BE2C (cell line): ENCODE measurements at places on chromosomes 16 and 17.
A peak's percentile ranks its signal among the peaks of the same experiment; 100 is the strongest.

GRCh38 chr17:76830987-76831715, 37.1 kb upstream of the MGAT5B start:
- no peak for DNase-seq

GRCh38 chr16:70472786-70473433, 18.5 kb downstream of the FCSK start:
- no peak for DNase-seq

- peak; percentile 65 for DNase-seq
Observed at GRCh38 chr17:35947156-35947585, 3.7 kb upstream of the LYZL6 start.

DNA sequence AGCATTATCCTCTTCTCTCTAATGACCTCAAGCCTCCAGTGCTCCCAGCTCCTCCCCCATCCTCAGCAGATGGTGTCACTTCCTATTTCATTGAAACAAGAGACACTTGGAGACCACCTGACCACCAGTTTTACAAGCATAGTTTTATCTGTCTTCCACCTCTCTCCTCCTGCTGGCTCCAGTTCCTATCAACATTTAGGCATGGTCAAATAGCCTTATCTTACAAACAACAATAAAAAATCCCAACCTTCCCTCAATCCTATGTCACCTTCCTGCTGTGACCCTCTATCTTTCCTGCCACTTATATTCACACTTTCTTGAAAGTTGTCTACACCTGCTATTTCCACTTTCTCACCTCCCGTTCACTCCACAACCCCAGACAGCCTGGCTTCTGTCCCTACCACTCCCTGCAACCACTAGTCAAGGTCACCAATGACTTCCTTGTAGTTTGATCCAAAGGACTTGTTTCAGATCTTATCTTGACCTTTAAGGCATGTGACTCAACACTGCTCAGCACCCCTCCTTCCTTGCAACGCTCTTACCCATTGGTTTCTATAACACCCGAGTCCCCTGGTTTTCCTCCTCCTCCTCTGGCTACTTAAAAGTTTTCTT, 4.3 kb upstream of the NTN1 start:
- no peak for DNase-seq

GRCh38 chr16:27706866-27707685, 157.1 kb downstream of the KATNIP start:
- DNase-seq: no peak

DNA sequence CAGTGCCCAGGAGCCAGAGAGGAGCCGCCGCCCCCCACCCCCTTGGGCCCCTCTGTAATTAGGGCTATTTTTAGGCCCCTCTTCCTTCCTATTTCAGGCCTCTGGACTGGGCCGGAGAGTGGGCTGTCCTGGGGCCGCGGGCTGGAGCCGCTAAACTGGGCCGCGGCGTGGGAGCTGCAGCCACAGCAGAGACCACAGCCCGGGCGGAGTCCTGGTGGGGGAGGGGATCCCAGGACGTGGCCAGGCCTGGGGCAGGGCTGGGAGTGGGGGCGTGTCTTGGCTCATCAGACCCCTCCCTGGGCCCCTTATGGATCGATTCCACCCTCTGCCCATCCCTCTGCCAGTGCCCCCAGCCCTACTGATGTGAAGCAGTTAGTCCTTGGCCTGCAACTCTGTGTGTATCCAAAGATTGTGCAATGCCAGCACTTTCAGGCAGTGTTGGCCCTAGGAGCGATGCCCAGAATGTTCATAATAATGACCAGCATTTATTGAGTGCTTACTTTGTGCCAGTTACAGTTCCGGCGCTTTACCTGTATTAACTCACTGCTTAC, 15.0 kb upstream of the TAC4 start:
- no peak for DNase-seq

DNA sequence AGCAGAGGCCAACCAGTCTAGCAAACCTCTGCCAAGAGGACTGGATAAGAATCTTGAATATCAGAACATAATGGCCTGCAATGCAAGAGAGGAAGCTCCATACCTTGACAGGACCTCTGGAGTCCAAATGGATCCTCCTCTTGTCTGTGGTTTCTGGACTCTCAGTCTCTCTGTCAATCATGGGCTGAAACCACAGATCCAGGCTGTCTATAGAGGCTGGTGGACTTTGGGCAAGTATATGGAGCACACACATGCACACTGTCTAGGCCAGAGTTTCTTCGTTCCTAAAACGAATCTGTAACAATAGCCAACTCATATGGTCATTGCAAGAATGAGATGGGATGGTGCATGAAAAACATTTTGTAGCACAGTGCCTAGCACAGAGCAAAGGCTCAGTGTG, 37.7 kb downstream of the NLRC5 start:
- DNase-seq: no peak

- no peak for DNase-seq
Observed at GRCh38 chr17:41589301-41589700, 2.6 kb upstream of the KRT14 start.

- DNase-seq: no peak
Observed at GRCh38 chr17:72890711-72891110, 201.8 kb downstream of the SLC39A11 start.

- no peak for DNase-seq
Observed at GRCh38 chr17:65583921-65584603, 22.6 kb upstream of the AXIN2 start.

DNA sequence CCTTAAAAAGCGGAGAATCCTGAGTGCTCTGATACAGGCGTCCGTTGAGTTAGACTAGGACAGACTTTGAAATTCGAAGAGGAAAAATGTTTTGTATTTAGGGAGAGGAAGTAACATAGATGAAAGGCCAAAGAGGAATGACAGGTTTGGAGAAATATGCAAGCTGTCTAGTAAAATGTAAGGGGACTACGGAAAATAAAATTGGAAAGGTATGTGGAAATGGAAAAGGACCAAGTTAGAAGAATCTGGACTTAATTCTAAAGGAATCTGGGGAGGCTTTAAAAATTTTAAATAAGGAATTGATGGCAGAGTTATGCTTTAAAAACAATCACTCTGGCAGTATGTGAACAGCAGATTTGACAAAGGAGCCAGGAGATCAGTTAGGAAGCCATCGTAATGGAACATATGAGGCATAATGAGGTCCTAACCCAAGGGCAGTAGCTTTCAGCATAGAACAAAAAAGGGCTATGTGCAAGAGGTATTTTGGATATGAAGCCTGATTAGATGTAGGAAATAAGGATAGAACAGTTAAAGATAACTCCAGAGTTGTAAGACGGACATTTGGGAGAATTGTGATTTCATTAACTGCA, 38.3 kb downstream of the CYB561 start:
- DNase-seq: no peak

- DNase-seq: no peak
Observed at GRCh38 chr17:72614871-72615626, 477.4 kb downstream of the SLC39A11 start.

- peak; percentile 57 for DNase-seq
Observed at GRCh38 chr17:76265624-76266243, 586 bp downstream of the UBALD2 start.

DNA sequence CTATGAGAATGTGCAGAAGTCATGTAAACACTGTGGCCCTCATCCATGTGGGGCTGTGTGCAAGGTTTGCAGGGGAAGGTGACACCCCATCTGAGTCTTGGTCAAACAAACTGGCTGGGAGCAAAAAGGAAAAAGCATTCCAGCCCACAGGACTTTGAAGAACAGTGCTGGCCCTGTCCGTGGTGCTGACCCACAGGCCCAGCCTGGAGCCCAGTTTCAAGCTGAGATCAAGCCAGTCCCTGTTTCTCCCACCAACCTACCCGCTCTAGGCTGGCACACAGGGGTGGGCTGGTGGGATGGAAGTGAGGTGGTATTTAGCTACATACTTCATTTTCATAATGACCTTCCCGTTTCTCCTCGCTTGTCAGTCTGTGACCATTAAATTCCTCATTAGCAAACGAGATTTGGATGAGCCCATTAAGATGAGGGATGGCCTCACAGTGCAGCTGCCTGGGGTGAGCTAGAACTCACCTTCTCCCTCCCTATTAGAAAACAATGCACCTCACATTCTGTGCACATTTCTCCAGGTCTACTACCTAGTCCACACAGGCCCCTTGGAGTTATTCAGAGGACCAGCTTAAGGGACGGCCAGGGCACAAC, 12.6 kb upstream of the RPL38 start:
- DNase-seq: no peak

DNA sequence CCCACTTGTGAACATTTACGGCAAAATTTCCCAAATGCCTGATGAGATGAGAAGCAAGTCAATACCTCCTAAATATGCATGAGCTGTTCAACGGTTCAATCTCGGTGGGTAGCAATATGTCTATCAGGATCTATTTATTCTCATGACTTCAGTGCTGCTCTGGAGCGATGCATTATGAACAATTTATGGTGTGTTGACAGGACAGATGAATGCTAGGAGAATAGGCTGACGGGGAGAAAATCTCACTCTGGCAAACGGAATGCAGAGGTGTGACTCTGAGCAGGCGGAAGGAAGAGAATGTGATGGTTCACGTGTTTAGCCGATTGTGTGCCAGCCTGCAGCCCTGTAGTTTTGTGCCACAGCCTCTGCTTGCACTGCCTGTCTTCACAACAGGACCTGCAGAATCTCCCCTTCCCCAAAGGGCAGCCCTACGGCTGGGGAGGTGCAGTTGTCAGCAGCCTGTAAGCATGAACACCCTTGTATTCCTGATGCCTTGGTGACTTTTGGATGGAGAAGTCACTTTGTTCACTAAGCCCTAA, 345.2 kb downstream of the PHKB start:
- DNase-seq: no peak
